ENCODE measurements at places on chromosomes 2 and 18.

DNA sequence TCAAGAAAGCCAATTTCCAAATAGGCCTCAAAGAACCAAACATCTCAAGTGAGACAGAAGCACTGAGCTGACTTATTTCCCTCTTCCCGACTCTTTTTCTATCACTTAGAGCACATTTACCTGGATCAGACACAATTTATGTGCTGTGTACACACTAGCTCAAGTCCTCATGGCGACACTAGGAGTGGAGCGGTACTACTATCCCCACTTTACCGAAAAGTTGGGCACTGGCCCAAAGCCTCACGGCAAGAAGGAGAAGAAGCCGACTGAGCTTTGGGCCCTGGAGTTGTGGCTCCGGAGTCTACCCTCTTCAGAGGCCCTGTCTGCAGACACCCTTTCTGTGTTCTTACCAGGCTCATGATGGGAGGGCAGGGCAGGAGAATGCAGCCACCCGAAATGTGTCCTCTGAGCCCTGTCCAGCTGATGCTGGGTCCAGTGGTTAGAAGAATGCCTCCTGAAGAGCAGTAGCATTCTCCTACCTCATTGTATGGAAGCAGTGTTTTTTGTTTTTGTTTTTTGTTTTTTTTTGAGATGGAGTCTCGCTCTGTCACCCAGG, 91.7 kb upstream of the CNGA3 start:
- no peak for DNase-seq

GRCh38 chr2:156702541-156702940, 266.4 kb downstream of the GPD2 start:
- DNase-seq = no peak

GRCh38 chr2:215370112-215370965, 58.5 kb downstream of the ATIC start:
- DNase-seq = no peak

DNA sequence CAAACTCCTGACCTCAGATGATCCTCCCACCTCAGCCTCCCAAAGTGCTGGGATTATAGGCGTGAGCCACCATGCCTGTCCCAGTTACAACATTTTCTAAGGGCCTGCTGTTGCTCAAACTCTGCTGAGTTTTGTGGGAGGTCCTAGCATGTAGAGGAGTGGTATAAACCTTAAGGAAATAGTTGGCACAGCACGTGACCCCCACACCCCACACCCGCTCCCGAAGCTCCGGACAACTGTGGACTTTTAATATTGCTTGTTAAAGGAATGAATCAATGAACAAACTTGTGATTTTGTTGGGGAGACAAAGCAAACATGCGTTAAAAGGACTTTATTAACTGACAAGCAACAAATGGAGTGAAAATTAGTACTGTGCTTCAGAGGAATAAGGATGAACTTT, 137.8 kb upstream of the GATA6 start:
- no peak for DNase-seq

- DNase-seq = no peak
Measured at GRCh38 chr2:163887182-163887581, 151.4 kb upstream of the FIGN start.

DNA sequence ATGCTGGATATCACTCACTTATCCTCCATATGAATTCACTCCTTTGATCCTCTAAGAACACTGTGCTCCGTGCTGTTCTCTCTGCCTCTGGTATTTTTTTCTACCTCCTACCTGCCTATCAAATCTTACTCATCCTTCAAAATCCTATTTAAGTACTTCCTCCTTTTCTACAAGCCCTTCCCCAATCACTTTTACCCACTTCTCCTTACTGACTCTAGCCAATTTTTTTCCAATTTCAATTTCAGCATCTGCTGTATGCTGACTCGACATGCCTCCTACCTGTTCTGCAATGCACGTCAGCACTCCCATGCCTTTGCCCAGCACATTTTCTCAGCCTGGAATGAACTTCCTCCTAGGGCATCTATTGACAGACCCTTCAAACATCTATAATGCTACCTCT, 37.3 kb upstream of the LNPK start:
- DNase-seq = no peak

GRCh38 chr18:74183130-74183529, 34.8 kb downstream of the TIMM21 start:
- DNase-seq = no peak

- DNase-seq = no peak
Measured at GRCh38 chr2:71614976-71615766, 161.8 kb downstream of the DYSF start.

- DNase-seq = peak; percentile 56
Measured at GRCh38 chr18:21735452-21736015, 5.1 kb upstream of the MIB1 start.

All from effector memory CD4-positive, alpha-beta T cell (primary cell).